ENCODE measurements at places on chromosomes 16 and 17.

- DNase-seq: no peak
These were observed 933 bp upstream of the ATXN7L3 start for GRCh38 chr17:44200478-44201155.

DNA sequence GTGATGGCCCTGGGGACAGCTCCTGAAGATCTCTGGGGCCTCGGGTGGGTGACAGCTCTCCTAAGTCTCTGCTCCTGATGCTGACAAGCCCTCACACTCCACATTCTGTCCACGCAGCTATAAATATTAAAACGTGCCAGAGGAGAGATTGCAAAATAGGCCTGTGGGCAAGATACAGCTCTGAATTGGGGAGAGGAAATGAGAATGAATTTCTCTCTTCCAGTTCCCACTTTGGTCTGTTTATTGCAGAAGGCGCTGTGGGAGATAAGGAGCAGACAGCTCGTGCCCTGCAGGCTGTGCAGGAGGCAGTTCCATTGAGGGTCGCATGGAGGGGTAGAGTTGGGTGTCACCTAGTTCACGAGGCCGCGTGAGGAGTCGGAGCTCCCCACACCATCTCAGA is 87.5 kb upstream of the SDK2 start:
- no peak for DNase-seq

GRCh38 chr16:4055748-4056147 is 60.5 kb downstream of the ADCY9 start:
- no peak for DNase-seq

DNA sequence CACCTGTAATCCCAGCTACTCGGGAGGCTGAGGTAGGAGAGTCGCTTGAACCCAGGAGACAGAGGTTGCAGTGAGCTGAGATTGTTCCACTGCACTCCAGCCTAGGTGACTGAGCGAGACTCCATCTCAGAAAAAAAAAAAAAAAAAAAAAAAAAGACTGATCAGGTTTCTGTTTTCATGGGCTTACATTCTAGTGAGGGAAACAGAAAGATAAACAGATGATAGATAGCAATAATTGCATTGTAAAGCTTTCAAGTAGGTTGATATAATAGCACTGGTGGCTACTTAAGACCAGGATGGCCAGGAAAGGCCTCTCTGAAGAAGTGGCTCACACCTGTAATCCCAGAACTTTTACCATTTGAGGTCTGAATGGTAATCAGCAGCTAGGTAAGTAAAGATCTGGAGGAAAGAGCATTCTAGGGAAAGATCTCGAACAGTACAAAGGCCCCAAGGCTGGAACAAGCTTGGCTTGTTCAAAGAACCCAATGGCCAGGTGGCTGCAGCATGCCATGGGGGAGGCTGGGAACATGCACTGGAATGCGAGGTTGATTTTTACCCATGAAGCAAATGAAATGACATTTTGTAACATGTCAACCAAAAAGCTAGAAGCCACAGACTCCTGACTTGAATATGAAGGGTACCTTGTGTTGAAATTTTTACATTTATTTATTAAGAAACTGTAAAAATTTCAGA is 108.3 kb upstream of the DHX40 start:
- no peak for DNase-seq

DNA sequence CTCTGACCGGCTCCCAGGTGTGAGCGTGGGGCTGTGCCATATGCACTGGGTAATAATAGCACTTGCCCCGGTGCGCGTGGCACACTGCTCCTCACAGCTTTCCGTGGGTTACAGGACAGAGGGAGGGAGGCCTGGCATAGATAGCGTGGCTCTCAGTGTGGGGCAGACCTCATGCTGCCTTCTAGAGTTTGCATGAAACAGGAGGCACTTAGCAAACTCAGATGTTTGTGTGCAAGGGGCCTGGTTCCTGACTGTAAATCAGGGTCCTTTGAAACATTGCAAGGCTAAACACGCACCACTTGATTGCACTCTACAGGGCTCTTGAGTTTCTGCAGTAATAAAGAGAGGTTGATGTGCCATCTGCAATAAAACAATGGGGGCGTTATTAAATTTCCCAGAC is 101.7 kb downstream of the RPTOR start:
- peak; percentile 75 for DNase-seq

- DNase-seq: no peak
These were observed 10.4 kb downstream of the FOXK2 start for GRCh38 chr17:82529914-82530300.

DNA sequence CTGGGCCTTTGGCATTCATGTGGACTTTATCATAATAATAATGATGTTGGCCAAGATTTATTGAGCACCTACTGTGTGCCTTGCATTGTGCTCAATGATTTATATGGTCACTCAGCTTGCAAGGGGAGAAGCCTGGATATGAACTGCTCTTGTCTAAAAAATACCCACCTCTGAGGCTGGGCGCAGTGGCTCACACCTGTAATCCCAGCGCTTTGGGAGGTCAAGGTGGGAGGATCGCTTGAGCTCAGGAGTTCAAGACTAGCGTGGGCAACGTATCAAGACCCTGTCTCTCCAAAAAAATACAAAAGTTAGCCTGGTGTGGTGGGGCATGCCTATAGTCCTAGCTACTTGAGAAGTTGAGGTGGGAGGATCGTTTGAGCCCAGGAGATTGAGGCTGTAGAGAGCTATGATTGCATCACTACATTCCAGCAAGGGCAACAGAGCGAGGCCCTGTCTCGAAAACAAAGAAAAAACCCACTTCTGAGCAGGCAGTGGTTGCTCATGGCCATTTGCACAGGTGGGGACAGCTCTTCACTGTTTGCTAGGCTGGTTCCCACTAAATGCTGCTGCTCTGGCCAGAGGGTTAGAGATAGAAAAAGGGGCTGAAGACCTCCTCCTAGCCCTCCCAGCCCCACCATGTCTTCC is 4.3 kb upstream of the ADGRG1 start:
- no peak for DNase-seq

DNA sequence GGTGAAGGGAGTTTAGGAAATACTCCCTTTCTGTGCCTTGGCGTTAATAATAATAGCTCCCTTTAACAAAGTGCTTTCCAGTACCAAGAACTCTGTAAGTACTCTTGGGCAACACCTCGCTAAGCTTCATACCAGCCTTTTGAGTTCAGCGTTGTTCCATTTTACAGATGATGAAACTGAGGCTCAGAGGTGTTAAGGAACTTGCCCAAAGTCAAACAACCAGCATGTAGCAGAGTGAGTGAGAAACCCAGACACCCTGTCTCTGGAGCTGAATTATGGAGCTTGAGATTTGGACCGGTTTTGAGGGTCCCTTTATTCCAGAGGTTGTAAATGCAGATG is 607 bp downstream of the KATNIP start:
- DNase-seq: no peak

- DNase-seq: no peak
These were observed 52.7 kb upstream of the LHX1 start for GRCh38 chr17:36884495-36885152.

DNA sequence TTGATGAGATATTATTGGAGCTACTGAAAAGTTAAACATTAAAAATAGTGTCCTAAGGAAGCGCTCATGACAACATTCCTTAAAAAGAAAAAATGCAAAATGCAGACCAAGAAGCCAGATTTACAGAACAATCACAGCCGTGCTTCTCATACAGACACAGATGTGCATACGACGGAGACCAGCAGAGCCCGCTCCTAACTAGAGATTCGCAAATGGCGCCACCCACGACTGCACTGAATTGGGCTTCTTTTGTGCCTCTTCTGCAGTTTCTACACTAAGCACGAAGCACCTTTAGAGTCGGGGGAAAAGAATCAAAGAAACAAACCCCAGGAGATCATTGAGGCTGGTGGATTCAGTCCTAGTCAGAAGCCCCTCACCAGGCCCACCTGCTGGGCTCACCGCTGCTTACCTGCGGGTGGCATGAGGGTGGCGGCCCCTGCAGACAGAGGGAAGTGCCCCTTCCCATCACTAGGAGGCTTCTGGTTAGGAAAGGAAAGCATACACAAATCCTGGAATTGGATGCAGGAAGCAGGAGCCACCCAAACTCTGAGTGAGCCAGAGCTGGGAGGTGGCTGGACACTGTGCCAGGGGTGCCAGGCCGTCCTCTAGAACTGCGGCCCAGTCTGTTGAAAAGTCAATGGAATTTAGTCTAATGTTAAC is 64.9 kb upstream of the CHMP6 start:
- no peak for DNase-seq

- DNase-seq: no peak
These were observed 69.3 kb downstream of the WWP2 start for GRCh38 chr16:69831212-69832123.

- no peak for DNase-seq
These were observed 48.8 kb downstream of the PITPNM3 start for GRCh38 chr17:6507535-6507934.

GRCh38 chr17:35368081-35368830 is 5.2 kb downstream of the SLFN11 start:
- no peak for DNase-seq

- DNase-seq: no peak
These were observed 149.9 kb downstream of the RGS9 start for GRCh38 chr17:65287040-65287439.

DNA sequence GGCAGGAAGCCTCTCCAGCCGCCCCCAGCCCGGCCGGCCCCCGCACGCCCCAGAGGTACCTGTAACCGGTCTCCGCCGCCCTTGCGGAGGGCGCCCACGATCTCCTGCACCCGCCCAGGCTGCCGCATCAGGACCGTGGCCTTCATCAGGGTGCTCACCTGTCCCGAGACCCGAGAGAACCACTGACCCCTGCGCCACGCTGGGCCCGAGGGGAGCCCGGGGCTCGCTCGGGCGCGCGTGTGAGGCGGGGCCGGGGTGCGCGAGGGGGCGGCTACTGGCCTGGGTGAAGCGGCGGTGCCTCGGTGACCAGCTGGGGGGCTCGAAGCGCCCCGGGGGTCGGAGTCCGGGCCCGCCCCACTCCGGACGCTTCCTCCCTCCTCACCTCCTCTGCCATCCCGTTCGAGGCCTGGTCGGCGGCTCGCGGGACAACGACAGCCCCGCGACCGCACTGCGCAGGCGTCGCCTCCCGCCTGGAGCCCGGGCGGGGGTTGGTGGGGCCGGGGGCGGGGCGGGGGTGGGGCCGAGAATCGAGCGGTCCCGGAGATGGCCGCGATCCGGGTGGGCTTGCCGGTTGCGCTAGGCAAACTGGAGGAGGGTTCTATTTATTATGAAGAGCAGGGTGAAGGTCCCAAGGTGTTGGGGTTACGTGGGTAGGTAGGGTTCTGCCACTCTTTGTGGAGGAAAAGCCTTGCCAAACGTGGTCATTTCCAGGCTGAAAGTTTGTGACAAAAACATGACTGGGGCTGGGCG is at the start of gene NT5C3B:
TSS of gene NT5C3B (minus strand) at position 433 of the 750 bp plus-strand sequence. CDS start at position 394, 39 bp downstream.
- DNase-seq: no peak

DNA sequence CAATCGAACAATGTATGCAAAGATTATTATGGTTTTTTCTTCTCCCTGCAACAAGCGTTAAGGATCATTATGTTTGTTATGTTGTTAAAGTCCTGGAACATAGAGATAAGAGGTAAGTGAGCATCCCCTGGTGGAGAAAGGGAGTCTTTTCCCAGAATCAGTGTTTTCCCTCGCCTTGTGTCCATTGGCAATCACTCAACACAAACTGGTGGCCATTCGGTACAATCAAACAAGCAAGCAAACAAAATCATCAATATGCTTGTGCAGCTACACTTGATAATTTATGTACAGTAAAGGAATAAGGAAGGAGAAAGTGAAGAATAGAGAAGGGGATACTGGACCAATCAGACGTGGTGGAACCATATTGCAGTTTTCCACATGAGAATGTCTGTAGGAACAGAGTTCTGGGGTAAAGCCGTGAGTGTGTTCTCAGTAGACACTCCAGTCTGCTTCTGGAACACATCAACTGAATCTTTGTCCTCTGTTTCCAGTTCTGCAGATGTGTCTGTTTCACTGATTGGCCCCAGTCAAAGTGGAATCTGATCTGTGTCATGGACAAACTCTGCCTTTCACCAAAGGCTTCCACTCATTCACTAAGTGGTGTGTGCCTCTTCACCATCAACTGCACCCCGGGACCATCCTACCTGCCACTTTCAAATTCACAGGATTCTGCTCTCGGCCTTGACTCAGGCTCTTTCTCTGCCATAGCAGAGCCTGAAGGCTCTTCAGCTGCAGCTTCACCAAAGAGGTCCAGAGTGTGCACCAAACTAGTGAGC is 169.5 kb downstream of the AHSP start:
- peak; percentile 50 for DNase-seq

- peak; percentile 4 for DNase-seq
These were observed 324.7 kb downstream of the BCAS3 start for GRCh38 chr17:61002316-61002736.

DNA sequence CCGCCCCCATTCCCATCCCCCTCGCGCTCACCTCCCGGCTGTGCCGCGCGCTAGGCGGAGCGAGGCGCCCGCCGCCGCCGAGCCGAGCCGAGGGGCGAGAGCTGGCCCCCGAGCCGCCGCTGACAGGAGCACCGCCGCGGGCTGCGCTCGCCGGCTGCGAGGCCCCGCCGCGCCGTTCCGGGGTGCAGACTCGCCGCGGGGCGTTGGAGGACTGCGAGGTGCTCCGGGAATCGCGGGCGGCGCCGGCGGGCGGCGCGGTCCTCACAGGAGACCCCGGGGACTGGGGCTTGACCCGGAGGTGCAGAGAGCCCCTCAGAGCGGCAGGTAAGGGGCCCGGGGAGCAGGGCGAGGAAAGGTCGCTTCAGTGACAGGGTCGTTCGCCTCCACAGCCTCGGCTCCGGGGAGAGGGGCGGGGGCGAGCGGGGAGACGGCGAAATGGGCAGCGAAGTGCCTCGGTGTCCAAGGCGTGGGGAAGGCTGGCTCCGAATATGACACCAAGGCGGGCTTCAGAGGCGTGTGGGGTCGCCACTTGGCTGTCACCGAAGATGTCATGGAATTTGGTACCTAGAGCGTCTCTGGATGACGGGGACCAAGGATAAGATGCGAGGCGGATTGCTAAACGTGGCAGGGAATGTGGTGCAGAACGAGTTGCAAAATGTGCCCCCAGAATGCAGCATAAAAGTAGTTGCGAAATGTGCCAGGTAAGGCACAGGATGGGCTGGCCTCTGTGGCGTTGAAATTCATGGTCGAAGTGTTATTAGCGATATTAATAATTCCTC is 580 bp downstream of the TANC2 start:
- DNase-seq: peak; percentile 40

DNA sequence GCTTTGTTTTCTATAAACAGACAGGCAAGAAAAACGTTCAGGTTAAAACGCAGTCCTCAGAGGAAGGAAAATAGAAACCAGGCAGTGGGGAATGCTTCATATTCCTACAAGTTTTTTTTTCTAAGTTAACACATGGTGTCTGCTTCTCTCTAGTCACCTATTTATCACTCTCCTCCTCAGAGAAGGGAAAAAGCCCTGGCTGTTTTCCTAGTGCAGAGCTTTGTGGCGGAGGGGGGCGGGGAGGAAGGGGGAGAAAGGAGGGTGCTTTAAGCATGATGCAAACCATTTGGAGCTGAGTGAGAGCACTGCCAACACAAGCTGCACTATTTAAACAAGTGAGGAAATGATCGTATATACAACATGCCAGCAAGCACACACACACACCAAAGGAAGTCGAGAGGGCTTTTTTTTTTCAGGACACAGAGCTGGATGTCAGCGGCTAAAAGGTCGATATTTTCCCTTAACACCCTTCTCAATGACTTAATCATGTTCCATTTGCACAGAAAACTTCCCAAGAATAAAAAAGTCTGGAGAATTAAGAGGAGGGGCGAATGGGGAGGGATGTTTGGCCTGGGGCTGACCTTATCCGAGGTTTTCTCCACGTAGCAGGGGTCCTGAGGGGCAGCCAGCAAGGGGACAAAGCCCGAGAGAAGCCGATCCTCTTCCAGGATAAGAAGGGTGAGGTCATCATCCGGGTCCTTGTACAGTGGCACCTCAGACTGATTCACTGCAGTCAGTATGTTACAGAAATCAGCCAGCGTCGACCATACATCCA is 117.4 kb downstream of the HIC1 start:
- DNase-seq: peak; percentile 73

- no peak for DNase-seq
These were observed 13.1 kb downstream of the SLC47A2 start for GRCh38 chr17:19703106-19703827.
